ENCODE measurements at places on chromosomes 3 and 15. TPM values are rescaled to one million over a fixed set of nuclear protein-coding genes. Genes with fewer than 3 reads are reported as not detected.

Gene HHLA2
- total RNA-seq, result not detected

Gene USP19
- total RNA-seq, result 31.5 TPM

Gene LRRC3B
- total RNA-seq, result not detected

Gene GUCA1C
- not detected for total RNA-seq

Gene FAM107A
- total RNA-seq, result 40.7 TPM

Gene FGF7
- total RNA-seq, result 7.1 TPM

Gene EPB42
- not detected for total RNA-seq
